Activated CD4-positive, CD25-positive, alpha-beta regulatory T cell (primary cell): ENCODE measurements at places on chromosomes 6 and 20.

DNA sequence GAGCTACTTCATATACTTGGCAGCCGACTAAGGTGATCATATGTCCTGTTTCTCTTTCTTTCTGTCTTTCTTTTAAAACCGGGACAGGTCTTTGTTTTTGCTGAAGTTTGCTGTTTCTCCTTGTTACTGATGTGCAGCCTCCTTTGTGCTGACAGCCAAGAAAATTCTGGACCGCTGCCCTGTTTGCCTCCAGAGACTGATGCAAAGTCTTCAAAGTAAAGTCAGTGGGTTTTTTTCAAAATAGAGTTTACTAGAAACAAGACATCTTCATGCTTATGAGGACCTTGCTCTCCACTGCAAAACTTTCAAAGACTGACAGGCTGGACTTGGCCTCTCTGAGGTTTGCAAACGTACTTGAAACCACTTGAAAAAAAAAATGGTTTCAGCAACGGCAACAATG lies 510.5 kb upstream of the MAP3K7 start:
- DNase-seq, result no peak

- no peak for DNase-seq
These were observed 332.6 kb downstream of the UTRN start for GRCh38 chr6:144617708-144618107.

DNA sequence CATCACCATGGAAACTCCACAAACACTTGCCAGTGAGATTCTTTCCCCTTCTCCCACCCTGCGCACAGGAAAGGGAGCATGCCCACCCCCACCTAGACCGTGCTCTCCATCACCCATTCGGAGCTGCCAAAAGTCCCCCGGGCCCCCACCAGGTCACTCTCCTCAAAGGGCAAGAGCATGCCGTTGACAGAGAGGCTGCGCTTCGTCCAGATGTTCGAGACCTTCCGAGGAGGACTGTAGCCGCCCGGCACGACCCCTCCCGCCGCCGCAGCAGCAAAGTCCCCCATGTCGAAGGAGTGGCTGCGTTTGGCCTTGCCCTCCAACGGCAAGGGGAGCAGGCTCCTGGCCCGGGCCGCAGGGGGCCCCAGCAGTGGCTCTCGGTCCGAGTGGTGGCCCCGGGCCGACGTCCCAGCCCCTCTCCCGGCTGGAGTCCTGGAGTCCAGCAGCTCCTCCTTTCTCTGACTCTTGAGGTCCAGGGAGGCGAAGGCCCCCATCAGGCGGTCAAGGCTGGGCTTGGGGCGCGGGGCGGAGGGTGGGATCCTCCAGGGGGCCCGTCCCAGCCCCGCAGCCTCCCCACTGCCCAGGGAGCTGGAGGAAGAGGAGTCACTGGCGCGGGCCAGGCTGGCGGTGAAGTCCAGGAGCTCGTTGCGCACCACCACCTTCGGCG lies 195.2 kb downstream of the LRFN2 start:
- DNase-seq, result no peak

- peak; percentile 78 for DNase-seq
These were observed 6.8 kb upstream of the MAPK13 start for GRCh38 chr6:36123270-36124139.

- DNase-seq, result no peak
These were observed 123.0 kb upstream of the FAM184A start for GRCh38 chr6:119201480-119201879.

GRCh38 chr6:85343428-85343827 lies 106.5 kb upstream of the NT5E start:
- no peak for DNase-seq

- DNase-seq, result no peak
These were observed 14.4 kb upstream of the FAM217A start for GRCh38 chr6:4093288-4093687.

- no peak for DNase-seq
These were observed 3.2 kb downstream of the NFS1 start for GRCh38 chr20:35695978-35696377.

GRCh38 chr6:128067446-128068118 lies 166.7 kb upstream of the THEMIS start:
- no peak for DNase-seq

DNA sequence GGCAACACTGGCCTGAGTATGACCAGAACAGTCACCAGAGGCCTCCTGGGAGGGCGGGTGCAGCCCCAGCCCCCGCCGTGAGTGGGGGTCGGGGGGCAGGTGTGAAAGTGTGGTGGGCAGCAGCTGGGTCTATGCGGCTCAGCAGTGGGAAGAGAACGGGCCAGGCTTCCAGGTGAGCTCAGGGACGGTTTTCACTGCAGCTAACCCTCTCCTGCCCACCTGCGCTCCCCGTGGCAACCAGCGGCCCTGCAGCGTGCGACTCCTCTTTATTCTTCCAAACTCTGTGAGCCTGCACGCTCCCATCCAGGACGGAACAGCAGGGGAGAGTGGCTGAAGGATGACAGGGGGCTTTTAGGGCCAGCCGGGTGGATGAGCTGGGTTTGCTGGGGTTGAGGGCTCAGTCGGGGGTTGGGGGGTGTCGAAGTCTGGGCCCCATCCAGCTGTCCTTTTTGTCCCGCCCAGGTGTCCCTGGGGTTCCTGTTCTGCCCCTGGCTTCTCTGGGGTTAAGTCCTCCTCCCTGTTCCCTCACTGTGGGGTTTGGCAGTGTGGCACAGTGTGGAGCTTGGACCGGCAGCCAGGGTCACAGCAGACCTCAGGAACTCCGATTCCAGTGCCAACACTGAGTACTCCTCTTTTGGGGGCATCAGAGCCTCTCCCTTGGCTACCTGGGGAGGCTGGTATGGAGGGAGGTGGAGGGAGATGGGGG lies 859 bp upstream of the BIRC7 start:
- DNase-seq, result peak; percentile 10

DNA sequence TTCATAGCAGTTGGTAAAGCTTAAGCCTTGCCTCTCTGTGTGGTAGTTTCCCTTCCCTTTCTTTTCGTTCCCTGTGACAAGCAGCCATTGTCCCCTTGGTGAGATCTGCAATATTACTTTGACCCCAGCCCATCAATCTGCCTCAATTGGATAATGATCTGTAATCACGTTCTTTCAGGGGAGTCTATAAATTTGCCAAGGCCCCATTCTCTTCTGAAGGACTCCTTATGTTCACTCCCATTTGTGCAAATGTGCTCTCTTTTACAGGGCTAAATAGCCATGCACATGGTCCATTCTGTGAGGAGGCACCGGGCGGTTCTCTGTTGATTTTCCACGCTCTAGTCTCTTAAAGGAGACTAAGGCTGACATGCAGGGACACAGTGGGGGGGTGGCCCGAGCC lies 660.4 kb upstream of the SLC35B3 start:
- no peak for DNase-seq

DNA sequence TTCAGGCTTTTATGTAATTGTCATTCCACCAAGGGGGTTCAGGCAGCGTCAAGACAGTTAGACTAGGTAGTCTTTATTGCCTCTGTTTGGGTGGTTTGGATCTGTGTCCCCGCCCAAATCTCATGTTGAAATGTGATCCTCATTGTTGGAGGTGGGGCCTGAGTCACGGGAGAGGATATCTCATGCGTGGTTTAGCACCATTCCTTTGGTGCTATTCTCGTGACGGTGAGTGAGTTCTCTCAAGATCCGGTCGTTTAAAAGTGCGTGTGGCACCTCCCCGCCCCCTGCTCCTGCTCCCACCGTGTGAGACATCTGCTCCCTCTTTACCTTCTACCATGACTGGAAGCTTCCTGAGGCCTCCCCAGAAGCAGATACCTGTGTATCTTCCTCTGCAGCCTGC lies 51.3 kb upstream of the FOXC1 start:
- no peak for DNase-seq

- no peak for DNase-seq
These were observed 145.6 kb downstream of the TBX18 start for GRCh38 chr6:84618836-84619235.

- no peak for DNase-seq
These were observed 209.8 kb downstream of the ZMYND8 start for GRCh38 chr20:47146686-47147085.

- no peak for DNase-seq
These were observed at the start of gene BTN1A1 for GRCh38 chr6:26500102-26500501. Gene BTN1A1 (plus strand): TSS chr6:26500303. CDS start chr6:26501287, 984 bp downstream.

DNA sequence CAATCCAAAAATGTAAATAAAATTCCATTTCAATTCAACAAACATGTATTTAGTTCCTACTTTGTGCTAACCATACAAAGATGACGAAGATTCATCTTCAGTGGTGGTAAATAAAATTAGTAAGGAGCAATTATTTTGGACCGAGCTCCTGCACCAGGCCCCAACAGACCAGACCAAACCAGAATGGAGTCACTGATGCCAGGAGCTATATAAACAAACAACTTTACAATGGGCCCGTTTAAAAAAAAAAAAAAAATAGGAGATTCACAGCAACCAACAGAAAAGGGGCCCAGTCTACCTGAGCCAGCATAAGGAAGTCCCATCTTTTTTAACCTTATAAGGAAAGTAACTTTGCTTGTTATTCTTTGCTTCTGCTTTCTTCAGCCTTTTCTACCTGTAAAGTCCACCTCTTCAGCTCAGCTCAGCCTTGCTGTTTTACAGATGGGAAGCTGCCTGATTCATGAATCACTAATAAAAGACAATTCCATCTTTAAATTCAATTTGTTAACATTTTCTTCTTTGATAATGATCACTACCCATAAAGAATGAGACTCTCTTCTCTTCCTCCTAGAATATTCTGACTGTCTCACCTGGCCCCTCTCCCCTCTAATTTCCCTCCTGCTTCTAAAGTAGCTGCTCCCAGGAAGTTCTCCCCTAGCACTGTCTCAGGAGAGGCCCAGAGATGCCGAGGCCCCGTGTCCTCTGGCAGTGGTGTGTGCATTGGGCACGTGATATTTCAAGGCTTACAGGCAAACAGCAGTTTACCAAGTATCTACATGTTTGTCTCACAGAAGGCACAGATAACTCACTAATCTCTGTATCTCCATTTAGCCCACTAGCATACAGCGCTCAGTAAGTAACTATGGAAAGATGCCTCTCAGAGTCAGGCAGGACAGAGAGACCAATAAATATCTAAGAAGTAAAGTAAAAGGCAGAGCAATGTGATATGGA lies 8.4 kb downstream of the MBOAT1 start:
- DNase-seq, result no peak

GRCh38 chr6:106973836-106974335 lies 643 bp downstream of the CD24 start:
- no peak for DNase-seq

GRCh38 chr6:37048851-37049757 lies 43.6 kb downstream of the FGD2 start:
- peak; percentile 58 for DNase-seq

GRCh38 chr6:40997234-40997957 lies 41.6 kb downstream of the UNC5CL start:
- DNase-seq, result no peak

DNA sequence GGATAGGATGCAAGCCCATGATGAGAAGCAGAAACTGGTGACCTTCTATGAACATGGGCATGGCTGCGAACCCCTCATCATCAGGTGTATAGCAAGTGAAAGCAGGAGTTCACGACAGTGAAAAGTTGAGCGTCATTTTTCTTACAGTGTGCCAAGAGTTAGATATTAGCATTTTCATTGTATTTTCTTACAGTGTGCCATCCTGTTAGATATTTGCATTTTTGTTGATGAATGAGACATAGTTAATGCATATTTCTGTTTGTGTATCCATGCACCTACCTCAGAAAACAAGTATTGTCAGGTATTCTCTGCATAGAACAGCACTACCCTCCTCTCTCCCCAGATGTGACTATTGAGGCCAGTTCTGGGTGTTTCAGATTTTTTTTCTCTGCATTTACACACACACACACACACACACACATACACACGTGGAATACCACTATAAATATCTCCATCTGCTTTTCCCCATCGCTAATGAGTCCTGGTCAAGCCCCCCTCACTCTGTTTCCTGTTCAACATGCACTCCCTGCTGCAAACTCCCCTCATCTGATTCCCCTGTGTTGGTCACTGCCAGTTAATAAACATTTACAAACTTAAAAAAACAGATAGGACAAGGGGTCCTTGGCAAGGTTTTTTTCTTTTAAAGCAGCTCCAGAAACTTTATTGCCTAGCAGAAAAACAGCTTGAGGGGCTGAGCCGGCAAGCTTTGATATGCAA lies 41.7 kb downstream of the PLN start:
- DNase-seq, result no peak

DNA sequence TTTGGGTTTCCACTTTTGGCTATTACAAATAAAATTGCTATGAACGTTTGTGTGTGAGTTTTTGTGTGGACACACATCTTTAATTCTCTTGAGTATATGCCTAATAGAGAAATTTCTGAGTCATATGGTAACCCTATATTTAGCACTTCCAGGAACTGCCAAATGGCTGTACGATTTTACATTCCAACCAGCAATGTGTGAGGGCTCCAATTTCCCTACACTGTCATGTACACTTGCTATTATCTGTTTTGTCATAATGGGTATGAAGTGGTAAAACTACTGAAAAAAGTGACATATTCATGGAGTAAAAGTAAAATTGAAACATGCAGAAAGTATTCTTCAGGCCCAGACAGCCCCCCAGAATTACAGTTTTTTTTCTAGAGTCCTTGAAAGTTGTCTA lies 59.6 kb upstream of the ESR1 start:
- DNase-seq, result no peak

- DNase-seq, result no peak
These were observed 397.2 kb downstream of the CDH4 start for GRCh38 chr20:61649105-61649859.

GRCh38 chr20:45983279-45983743 lies 11.3 kb upstream of the ZNF335 start:
- DNase-seq, result no peak

- no peak for DNase-seq
These were observed 26.2 kb downstream of the MYO6 start for GRCh38 chr6:75775219-75775618.

GRCh38 chr20:20641783-20642182 lies 70.7 kb downstream of the RALGAPA2 start:
- DNase-seq, result no peak

DNA sequence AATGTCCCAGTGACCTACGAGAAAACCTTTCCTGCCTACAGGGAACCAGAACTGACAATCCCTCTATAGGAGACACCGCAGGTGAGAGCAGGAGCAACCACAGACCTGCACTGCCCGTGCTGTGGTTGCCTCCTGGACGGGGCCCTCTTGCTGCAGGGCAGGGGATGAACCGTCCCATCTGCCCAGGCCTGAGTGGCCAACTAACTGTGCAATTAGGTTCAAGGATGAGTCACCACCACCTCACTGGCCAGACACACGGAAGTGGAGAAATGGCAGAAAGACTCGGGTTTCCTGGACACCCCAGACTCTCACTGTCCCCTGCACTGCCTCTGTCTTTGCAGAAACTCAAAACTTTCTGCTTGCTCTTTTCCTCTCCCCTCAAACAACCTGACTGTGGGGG lies 13.8 kb upstream of the HLA-G start:
- DNase-seq, result no peak

- DNase-seq, result no peak
These were observed 117.9 kb upstream of the ZNF217 start for GRCh38 chr20:53711333-53712211.

GRCh38 chr6:41713650-41714291 lies 21.6 kb downstream of the TFEB start:
- DNase-seq, result no peak

DNA sequence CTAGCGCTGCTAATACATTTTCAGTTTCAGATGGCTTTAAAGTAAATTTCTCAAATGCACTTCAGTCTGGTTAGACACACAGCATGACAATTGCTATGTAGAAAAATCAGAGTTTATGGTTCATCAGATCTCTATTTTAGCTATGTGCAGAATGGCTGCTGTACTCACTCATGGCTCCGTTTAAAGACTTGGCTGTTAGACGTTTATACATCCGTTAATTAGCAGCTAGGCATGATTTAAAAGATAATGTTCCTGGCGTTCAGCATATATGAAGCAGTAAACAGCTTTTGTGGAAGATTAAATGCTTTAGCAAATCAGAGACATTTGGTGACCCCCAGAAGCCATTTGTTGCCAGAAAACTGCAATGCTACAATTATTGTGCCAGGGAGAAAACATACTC lies 350.0 kb upstream of the MANEA start:
- DNase-seq, result no peak
